ENCODE measurements at places on chromosomes 3 and 15.

DNA sequence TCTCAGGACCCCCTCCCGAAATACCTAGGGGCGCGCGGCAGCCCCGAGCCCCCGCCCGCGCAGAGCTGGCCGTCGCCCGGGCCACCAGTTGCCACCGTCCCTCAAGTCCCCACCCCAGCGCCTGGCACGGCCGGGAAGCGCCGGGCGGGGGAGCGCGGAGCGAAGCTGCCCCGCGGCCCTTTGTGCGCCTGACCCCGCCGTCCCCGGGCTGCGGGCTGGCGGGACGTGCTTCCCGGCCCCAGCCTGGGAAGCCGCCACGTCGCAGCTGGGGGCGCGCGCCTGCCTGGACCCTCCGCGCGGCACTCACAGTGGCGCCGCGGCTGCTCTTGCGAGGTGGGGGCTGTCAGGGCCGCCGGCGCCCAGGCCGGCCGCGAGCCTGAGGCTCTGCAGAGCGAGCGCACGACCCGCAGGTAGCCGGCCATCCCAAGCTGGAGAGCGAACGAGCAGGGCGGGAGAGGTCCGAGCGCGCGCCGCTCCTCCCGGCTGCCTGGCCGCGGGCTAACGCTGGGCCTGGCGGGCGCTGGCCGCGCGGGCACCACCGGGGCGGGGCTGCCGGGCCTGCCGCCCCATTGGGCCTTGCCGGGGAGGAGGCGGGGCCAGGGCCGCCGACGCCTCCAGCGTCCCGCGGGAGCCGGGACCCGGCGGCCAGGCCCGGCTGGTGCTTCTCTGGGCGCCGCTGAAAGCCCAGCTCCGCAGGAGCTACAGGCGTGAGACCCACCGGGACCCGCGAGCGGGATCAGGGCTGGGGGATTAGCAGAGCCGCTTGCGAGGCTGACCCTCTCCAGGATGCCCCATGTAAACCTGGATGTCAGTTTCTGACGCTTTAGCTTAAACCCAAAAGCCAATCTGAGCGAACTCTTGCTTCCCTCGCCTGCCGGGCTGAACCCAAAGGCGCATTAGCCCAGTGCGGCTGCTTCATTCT lies at the start of gene IDH2:
TSS of gene IDH2 (minus strand) at position 500 of the 922 bp plus-strand sequence. CDS start at position 422, 78 bp downstream.
- DNase-seq, result peak; percentile 43

- DNase-seq, result no peak
Observed at GRCh38 chr3:132519914-132520313, 77.2 kb upstream of the ACKR4 start.

GRCh38 chr3:132592216-132592615 lies 4.9 kb upstream of the ACKR4 start:
- DNase-seq, result no peak

- DNase-seq, result no peak
Observed at GRCh38 chr3:66598168-66598567, 97.3 kb upstream of the LRIG1 start.

DNA sequence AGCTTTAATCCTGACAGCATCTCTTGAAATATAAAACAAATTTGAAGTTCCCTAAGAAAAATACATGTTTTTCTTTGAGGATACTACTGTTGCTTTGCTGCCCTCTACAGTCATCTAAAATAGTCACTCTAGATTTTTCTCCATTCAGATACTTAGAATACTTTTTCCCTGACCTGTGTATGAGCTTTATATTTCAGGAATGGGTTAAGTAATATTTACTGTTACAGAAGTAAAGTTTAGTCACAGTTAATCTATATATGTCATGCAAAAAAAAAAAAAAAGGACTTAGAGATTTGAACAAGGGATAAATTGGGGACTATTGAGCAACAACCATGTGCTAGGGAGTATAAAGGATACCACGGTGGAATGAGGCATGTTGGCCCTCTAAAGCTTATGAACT lies 8.8 kb downstream of the NECTIN3 start:
- DNase-seq, result no peak

DNA sequence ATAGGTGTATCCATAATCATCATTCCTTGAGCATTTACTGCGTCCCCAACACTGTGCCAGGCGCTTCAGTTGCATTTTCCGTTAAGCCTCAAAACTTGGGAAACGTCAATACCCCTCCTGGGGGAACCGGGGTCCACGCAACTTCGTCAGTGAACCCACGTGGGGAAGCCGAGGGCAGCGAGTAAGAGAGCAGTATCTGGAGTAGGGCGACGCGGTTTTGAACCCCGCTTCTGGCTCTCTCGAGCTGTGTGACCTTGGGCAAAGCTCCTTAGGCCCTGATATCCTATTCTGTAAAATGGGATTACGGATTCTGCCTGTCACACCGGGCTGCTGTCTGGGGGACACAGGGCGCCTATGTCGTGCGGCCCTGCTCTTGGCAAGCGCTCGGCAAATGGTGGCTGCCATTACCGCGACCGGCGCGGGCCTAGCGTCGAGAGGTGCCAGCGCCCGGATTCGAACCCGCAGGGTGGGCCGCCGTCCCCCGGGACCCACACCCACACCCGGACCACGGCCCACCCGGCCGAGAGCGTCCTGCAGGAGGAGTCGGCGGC lies 590 bp downstream of the POLG start:
- DNase-seq, result peak; percentile 12

DNA sequence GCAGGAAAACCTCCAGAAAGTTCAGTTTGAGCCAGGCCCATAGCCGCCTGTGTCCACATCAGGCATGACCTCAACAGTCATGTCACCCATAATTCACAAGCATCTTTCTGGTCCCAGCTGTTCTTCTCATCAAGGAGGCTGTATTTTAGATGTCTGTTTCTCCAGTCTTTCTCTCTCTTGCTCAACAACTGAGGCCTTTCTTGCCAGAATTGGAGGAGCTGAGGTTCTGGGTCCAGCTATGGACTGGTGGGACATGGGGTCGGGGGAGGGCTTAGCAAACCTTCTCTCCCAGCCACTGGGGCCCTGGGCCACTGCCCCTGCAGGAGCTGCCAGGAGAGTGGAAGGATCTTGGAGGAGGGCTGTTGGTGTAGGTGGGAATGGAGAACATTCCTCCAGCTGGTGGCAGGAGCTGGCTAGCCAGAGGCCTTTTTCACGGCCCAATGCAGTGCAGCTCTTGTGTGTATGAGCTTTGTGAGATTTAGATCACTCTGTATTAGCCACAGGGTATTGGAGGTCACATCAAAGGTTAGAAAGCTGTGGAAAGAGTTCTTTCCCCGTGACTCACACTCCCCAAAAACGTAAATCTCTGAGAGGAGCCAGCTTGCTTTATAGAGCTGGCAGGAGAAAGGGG lies 23.5 kb downstream of the MAGEF1 start:
- DNase-seq, result no peak

GRCh38 chr15:63277893-63278456 lies 570 bp downstream of the APH1B start:
- no peak for DNase-seq

- DNase-seq, result no peak
Observed at GRCh38 chr3:158743664-158744566, 11.7 kb upstream of the RARRES1 start.

- no peak for DNase-seq
Observed at GRCh38 chr3:15361494-15362214, 29.3 kb upstream of the SH3BP5 start.

DNA sequence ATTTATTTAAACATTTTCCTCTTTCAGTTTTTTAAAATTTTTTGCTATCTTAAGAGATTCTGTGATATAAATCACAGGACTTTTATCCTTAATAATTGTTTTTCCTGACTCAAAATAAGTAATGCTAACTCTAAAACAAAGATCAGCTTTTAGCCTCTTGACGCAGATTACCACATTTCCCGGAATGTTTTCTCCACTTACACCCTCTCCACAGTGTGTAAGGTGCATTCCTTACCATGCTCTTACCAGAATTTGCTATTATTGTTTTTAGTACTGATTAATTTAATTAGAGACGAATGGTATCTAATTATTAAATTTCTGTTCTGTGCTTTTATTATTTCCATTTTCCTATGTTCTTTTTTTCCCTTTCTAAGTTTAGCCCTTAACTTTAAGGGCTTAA lies 34.8 kb downstream of the GUCA1C start:
- no peak for DNase-seq
